ENCODE measurements at places on chromosomes 2 and 18.

GRCh38 chr2:18464913-18465312, 95.5 kb downstream of the RDH14 start:
- no peak for DNase-seq

DNA sequence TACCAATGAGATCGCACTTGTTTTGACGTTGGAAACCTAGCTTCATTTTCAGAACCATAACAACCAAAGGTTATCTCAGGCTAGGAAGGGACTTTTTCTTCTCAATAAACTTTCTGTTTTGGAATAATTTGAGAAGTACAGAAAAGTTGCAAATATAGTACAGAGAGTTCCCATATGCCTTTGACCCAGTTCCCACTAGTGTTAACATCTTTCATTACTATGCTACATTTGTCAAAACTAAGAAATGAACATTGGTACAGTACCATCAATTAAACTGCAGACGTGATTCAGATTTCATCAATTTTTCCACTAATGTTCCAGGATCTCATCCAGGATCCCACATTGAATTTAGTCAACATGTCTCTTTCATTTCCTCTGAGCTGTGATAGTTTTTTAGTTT, 111.6 kb downstream of the ATL2 start:
- DNase-seq, result no peak

- no peak for DNase-seq
Observed at GRCh38 chr2:24971286-24971535, 544 bp downstream of the DNAJC27 start.

GRCh38 chr2:18273205-18273604, 287.2 kb downstream of the RDH14 start:
- DNase-seq, result no peak

GRCh38 chr2:79716266-79716665, 203.4 kb downstream of the CTNNA2 start:
- peak; percentile 21 for DNase-seq

DNA sequence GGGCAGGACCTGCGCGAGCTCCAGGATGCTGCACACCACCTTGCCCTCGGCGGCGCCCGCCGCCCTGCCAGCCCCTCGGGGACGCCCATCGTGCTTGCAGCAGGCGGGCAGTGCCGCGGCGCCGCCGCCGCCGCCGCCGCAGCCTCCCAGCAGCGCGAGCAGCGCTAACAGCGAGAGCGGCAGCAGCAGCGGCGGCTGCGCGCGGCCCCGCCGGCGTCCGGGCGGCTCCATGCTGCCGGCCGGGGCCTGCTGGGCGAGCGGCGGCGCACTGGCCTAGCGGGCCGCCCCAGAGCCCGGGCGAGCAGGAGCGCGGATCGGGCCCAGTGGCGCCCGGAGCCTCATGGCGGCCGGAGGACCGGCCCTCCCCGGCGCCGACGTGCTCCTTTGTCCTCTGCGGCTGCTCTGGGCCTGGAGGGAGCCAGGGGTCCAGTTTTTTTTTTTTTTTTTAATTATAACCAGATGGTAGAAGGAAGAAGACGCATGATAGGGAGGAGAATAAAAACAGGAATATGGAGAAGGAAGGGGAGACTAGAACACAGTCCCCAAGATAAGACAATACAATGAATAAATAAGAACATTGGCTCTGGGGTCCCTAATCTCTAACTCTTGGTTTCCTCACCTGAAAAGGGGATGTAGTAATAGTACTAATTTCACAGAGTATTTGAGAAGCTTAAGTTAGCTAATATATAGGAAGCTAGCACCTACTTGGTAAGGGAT, 17.1 kb upstream of the ANKRD62 start:
- peak; percentile 68 for DNase-seq

GRCh38 chr2:84234103-84234502, 225.0 kb downstream of the SUCLG1 start:
- DNase-seq, result no peak

DNA sequence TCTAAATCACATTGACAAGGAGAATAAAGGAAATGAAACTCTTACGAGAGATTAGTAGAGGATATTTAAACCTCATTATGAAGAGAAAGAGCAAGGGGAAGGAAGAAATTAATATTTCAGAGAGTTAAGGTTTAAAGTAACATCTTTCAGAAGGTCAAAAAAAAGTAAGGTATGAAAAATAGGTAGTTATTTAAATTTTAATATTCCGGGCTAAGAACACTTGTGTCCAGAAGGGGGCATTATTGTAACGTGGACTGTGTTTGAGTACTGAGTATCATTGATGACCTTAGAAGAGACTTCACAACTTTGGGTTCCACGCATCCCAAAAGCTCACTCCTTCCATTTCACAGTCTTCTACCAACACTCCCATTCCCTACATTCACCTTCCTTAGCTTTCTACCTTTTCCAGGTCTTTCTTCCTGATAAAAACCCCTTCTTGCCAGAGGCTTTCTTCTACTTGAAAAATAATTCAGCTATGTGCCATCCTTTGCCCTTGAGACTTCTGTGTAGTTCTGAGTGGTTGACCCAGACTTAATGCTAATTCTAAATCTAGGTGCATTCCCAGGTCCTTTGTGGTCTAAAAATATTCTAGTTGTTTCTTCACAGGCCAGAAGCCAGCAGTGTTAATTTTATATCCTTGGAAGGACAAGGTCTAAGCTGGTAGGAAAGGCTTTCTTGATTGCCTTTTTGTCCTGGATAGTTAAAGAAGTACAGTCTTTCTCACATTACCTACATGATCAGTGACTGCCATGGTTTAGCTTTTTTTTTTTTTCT, 16.5 kb downstream of the DYNC1I2 start:
- DNase-seq, result no peak

DNA sequence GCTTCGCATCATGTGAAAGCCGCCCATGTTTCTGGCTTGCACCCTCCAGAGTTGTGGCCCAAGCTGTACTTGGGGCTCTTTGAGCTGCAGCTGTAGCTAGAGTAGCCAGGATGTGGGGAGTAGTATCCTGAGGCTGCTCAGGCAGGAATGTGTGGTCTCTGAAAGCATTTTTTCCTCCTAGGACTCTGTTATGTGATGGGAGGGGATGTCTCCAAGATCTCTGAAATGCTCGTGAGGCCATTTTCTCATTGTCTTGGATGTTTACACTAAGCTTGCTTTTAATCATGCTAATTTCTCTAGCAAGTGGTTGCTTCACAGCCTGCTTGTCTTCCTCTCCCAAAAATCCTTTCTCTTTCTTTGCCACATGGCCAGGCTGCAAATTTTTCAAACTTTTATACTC, 687.6 kb downstream of the DCDC2C start:
- DNase-seq, result no peak

- peak; percentile 50 for DNase-seq
Observed at GRCh38 chr2:199468561-199469513, 11.1 kb upstream of the SATB2 start.

- DNase-seq, result no peak
Observed at GRCh38 chr2:230665263-230665691, 47.4 kb upstream of the CAB39 start.

DNA sequence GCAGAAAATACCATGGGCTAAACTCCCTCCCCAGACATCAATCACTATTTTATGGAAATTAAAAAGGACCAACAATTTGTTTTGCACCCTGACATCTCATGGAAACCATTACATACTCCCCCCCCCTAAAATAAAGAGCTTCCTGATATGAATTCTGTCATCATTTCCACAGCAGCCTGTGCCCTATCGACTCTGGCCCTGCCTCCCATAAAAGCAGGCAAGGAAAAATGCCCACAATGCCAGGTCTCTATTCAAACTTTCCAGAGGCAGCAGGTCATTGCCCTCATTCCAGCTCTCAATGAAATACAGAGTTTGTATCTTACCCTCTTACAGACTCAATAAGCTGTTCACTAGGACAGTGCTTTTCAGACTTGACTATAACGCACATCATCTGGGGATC, 254.4 kb upstream of the TANK start:
- DNase-seq, result no peak

GRCh38 chr2:151638191-151638933, 95.9 kb downstream of the NEB start:
- no peak for DNase-seq
